ENCODE measurements at places on chromosomes 5 and 9.

DNA sequence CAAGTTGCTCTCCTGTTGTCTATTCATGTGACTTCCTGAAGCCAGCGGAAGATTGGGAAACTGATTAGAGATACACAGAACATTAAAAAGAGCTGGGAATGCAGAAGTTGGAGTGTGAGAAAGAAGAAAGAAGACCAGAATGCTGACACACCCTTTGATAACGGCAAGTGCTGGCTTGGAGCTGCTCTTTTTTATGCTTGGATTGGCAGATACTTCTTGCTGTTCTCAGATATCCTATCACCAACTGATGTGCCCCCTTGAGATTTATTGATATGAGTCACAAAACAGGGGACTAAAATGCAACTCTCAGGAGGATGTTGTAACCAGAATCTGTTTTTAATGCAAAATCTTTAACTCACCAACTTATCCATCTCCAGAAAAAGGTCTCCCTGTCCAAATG is 56.0 kb upstream of the ASTN2 start:
- no peak for DNase-seq

DNA sequence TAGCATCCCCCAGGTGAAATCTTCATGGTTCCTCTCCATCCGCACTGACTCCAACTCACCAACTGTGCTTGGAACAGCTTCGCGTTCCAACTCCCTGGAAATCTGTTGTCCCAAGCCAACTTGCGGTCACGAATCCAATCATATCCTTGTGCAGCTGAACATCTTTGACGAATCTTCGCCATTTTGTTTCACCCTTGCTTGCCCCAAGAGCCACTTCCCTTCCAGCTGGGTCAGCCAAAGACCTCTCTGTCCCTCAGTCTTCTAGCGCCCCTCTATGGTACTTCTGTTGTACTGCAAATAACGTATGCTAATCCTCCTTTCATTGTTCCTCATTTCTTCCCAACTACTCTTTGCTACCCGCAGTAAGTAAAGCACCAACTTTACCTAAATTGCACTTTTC is 61.0 kb upstream of the TARS1 start:
- DNase-seq: peak; percentile 53

DNA sequence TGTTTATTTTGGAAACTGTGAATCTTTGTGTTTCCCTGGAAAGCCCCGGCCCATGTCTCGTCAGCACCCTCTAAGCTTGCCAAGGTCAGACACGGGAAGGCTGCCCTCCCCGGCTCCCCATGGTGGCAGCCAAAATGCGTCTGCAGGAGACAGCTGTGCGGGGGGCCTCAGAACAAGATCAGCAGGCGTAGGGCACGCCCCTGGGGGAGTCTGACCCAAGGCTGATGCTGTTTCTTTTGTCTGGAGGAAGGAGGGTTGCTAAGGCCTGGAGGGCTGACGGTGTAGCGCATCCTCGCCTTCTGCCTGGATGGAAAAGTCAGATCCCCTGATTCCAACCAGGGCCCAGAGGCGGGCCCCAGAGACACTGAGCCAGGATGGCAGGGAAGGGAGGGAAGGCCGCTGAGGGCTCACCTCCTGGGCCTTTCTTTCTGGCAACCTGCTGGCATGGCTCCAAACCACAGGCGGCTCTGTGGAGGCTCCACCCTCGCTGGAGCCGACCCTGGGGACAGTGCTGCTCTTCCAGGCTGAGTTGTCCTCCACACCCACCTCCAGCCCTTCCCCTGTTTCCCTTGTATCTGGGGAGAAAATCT is 57.2 kb downstream of the OLFM1 start:
- DNase-seq: no peak

GRCh38 chr9:126317513-126317912 is 9.1 kb upstream of the MVB12B start:
- peak; percentile 57 for DNase-seq

DNA sequence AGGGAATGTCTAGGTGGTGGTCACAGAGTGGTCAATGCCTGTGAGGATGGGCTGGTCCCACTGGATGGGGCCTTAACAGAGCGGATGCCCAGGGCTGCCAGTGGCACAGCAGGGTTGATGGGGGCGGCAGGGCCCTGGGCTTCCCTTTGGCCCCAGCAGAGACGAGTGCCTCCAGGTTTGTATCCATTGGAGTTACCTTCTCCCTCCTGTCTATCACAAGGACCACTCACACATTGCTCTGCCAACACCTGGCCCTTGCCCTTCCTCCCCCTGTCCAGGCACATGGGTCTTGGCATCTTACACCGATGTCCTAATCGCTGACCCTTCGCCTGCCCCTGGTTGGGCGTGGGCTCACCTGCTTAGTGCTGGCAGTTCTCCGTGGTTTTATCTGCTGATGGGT is 26.2 kb upstream of the IRX4 start:
- no peak for DNase-seq

DNA sequence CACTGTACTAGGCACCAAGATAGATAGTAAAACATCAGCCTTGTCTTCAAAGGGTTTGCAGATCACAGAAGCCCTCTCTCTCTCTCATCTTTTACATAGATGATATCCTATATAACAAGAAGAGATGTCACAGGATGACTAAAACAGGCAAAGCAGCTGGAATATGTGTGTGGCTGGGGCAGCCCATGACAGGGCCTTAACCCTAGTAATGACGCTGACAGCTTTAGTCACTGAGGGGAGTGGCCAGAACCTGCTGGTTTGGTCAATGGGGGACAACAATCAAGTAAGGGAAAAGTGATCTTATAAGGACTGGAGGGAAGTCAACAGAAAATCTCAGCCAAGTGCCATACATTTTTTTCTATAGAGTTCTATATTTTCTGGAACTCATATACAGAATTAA is 41.9 kb upstream of the RIC1 start:
- peak; percentile 67 for DNase-seq

GRCh38 chr5:113264046-113264445 is 170.7 kb downstream of the TSSK1B start:
- no peak for DNase-seq

DNA sequence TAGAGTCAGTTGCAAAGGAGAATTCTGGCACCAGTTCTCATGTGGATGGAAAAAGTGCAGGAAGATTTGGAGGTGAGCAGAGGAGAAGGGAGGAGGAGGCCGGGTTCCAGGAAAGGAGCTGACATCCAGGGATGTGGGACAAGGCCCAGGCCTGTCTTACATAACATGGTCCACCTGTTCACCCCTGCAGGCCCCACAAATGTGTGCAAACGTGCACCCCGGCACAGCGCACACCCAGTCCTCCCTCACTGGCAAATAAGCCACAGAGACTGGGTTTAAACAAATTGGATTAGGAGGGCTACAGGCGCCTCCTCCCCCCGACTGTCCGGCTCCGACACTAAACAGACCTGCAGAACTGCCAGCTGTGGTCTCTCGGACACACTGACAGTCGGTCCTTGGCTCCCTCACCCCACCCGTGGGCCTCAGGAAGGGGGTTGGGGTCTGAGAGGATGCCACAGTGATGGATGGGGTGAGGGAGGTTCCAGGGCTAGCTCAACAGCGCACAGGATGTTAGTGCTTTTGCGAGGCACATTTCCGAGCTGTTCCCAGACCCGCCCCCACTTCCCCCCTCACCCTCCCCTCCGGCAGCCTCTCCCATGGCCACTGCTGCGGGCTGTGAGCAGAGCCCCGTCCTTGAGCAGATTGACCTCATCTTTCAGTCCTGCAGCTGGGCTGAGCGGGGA is 43.4 kb upstream of the IL17B start:
- DNase-seq: no peak

GRCh38 chr5:177132136-177133095 is 1.2 kb upstream of the NSD1 start:
- DNase-seq: no peak

DNA sequence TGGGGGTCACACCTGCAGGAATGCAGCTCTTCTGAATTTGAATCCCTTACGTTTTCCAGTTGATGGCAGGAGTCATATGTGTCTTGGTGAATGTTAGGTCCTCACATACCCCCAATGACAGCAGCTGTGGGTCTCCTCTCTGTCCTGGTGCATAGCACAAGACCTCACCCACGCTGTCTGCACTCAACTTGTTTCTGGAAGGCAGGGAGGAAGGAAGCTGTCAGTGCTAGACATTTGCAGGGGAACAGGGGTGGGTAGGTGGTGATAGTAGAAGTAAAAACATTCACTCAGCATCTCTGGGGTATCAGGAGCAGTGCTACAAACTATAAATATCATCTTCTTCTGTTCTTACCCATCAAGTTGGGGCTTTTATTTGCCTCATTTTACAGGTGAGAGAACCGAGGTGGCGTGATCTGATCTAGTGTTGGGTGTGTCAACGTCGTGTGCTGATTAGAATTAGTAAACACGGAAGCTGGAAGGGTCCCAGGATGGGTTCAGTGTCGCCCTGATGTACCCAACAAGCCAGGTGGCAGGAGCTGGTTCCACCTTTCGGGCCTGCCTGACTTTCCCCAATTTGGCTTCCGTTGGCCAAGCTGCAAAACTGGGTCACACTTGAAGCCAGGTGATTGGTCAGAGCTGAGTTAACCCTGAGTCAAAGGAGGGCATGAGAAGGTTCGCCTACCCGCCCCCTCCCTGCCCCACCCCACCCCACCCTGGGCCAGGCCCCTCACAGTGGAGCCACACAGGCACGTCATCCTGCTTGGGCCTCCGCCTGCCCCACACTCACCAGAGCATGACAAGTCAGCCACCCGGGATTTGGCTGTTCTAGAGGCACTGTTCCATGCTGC is 15.8 kb downstream of the ERGIC1 start:
- DNase-seq: peak; percentile 50

GRCh38 chr9:33164138-33164809 is 2.9 kb downstream of the B4GALT1 start:
- peak; percentile 67 for DNase-seq

- DNase-seq: peak; percentile 1
These were observed 31.6 kb downstream of the TAF11L14 start for GRCh38 chr5:17665836-17666235.

DNA sequence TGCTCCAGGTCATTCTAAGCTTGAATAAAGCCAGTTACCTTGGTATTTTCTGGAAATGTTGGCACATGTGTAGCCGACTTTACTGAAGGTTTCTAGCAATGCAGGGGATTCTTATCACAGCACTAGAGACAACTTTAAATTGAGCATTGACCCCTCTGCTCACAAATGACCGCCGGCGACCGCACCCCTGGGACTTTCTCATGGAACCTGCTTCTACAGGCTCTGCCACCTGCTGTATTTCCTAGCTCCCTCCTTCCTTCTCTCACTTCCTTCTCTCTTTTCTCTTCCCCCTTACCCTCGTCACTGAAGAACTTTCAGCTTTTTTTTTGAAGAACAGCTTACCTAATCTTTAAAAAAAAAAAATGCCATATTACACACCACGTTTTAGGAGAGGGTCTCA is 30.9 kb upstream of the DAB2 start:
- no peak for DNase-seq

DNA sequence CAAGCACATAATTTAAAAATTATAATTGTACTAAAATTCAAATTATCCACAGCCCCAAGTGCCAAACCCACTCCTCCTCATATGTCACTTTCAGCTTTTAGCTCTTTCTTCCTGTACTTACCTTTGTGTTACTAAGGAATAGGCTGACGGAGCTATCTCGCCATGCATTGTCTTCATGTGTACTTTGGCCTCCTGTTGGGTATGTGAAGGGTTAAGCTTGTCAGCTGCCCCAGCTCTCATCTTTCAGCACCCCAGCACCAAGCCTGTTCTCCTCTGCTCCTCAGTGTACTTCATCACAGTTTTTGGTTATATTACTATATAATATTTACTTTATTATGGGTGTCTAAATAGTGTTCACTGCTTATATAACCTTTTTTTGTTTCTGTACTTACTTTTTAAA is 46.2 kb downstream of the OSTF1 start:
- DNase-seq: no peak

GRCh38 chr5:142717582-142718215 is 31.8 kb upstream of the FGF1 start:
- peak; percentile 72 for DNase-seq

DNA sequence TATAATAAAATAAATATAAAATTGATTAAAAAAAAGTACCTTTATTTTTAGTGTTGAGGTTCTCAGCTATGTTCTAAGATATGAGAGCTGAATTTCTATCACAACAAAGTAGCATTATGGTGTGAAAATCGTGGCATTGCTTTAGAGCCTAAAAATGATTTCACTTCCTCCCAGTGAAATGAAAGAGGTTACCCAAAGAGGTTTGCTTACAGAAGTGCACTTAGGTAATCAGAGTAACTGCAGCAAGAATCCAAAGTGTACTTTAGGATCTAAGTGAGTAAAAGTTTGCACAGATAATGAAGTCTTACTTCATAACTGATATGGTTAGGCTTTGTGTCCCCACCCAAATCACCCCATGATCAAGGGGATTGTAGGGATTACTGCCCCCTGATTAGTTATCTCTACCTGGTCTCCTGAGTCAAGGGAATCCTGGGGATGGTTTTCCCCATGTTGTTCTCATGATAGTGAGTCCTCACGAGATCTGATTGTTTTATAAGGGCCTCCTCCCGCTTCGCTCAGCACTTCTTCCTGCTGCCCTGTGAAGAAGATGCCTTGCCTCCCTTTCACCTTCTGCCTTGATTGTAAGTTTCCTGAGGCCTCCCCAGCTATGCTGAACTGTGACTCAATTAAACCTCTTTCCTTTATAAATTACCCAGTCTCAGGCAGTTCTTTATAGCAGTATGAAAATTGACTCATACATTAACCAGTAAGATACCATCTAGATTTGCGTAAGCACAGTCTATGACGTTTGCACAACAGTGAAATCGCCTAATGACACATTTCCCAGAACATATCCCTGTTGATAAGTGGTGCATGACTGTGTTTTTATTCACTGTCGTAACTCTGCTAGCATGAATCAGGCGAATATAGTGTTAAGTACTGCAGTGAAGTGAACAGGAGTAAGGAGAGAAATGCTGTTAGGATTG is 40.3 kb upstream of the LRRC70 start:
- peak; percentile 66 for DNase-seq

GRCh38 chr5:139037732-139038131 is 160.4 kb downstream of the SIL1 start:
- DNase-seq: no peak

GRCh38 chr9:78029551-78030295 is 1.9 kb downstream of the GNAQ start:
- peak; percentile 48 for DNase-seq

DNA sequence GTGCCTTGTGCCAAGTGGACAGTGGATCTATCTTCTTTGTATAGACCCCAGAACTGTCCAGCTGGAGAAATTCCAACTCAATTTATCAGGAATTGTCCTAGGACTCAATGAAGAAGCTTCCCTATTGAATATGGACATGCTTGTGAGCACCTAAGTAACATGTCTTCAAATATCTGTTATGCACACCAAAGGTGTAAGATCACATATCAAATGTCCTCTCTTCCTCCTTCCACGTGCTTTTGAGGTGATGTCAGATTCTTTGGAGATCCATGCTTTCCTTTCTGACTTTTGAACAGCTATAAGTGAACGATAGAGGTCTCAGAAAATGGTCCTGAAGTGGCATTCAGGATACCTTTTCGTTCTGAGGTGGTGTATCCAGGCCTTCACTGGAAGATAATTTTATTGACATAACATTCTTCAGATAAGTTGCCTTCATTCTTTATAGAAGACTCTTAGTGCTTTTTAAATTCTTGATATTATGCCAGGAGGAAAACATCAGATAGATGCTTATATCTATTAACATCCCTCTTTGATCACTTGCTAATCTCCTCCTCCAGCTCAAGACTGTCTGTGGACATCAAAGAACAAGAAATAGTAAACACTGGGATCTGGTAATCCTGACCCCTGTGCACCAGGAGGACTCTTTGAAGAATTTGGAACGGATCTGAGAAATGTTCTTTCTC is 246.4 kb downstream of the SMARCA2 start:
- DNase-seq: no peak

GRCh38 chr9:123469282-123469681 is 113.3 kb downstream of the CRB2 start:
- DNase-seq: no peak

All from suppressor macrophage treated with lipopolysaccharide for 4 hours (primary cell).